ENCODE measurements at places on chromosomes 1 and 21. TPM values are rescaled to one million over a fixed set of nuclear protein-coding genes. Genes with fewer than 3 reads are reported as not detected.

The CA6 gene
- total RNA-seq, result not detected

The DNASE2B gene
- total RNA-seq, result not detected

GRCh38 chr1:42533101-42533863, 70.2 kb downstream of the CCDC30 start:
- no peak for DNase-seq

GRCh38 chr1:118783095-118783758, 204.9 kb downstream of the TBX15 start:
- DNase-seq, result no peak

DNA sequence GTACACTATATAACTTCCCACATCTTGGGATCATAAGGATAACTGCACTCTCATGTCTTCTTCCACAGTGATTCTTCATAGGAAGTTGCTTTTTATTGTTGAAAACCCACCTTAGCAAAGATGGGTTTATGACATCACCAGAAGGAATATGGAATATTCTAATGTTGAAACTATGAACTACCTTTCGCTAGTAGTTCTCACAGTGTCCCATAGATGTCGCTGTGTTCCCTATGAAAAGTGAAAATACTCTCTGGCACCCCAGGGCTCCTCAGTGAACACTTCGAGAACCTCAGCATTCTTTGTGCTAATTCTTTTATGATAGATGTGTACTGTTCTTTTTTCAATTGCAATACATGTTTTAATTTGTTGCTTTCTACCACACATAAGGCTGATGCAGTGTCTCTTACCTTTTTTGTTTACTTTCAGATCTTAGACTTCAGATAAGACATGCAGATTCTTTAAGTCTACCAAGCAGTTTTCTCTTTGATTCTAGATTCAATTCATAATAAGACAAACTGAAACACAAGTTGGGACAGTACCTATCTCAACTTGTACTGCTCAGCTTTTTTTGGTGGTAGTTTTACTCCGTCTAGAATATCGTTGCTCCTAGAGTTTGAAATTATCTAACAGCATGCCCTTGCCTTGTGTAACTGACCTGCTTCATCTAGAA, 90.8 kb downstream of the GTF2B start:
- no peak for DNase-seq

DNA sequence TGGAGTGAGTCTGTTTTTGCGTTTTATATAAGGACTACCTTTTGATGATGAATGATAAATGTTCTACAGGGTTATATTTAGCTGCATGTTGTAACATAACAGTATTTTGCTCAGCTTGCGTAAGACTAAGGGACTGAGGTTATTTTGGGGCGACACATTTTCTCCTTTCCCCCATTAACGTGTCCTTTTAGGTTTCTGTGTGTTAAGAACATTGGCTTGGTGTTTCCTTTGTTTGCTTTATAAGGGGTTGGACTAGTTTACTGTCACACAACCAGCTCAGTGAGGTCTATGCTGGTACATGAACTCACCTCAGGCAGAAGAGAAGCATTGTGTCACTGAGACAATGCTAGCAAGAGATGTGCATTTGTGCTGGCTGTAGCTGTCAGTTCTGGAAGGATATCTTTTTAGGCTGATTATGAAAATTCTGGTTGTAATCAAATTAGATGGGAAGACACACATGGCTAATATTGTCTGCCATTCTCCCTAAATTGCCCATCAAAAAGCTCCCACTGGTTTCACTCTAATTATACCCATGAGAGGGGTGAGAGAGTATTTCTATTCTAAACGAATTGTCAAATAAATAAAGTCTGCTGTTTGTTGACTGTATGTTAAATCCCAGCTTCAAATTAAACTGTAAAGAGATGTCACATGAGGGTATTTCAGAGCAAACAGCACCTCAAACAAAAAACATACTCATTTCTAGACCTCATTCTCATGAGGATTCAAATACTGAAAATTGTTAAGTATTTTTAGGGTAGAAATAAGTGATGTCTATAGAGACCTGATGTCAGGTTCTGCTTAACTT, 62.6 kb downstream of the CDC14A start:
- no peak for DNase-seq
